CD8-positive, alpha-beta memory T cell (primary cell): ENCODE measurements at places on chromosomes 6 and 20. TPM values are rescaled to one million over a fixed set of nuclear protein-coding genes. Genes with fewer than 3 reads are reported as not detected.

DNA sequence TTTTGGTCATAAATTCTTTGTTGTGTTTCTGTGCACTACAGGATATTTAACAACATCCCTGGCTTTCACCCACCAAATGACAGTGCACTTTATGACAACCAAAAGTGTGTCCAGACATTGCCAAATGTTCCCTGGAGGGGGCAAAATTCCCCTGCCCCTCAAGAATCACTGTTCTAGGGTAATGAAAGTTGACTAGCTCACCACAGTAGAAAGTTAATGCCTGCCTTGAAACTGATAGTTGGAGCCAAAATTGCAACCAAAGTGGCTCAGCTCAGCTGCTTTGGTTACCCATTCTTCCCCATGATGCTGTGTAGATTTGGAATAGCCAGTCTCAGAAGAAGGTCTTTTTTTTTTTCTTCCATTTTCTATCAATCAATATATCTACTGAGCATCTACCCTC, 150.6 kb downstream of the RALGAPA2 start:
- no peak for DNase-seq

The SLC17A1 gene
- total RNA-seq, result not detected

DNA sequence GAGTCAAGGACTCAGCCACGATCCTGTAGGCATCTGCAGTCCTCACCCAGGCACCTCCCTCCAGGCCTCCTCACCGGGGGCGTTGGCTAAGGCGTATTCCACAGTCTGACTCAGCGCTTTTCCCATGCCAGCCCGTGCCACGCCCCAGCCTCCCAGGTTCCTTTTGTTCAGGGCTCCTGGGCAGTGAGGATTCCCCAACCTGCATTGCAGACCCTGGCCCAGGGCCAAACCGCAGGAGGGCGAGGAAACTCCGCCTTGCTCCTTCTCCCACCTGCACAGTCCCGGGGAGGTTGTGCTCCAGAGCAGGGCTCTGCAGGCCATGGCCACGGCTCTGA, 202.8 kb upstream of the CST7 start:
- DNase-seq, result no peak

The SASH1 gene
- total RNA-seq, result 0.95 TPM

DNA sequence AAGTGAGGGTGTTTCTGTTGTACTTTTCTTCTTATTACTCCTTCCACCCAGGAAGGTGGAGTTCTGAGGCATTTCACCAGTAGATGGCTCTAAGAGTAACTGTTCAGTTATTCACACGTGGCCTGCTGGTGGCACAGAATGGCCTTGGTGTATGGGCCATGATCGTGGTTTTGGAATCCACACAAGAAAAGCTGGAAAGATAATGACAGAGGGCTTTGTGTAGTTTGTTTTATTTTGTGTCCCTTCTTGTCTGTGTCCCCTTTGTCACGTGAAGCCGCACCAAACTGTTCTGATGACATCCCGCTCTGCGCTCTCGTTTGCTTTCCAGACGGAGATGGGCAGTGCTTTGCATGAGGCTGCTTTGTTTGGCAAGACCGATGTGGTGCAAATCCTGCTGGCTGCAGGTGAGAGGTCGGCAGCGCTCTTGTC, 93.4 kb downstream of the ANKS1A start:
- DNase-seq, result no peak
